ENCODE measurements at places on chromosomes 7 and 10. TPM values are rescaled to one million over a fixed set of nuclear protein-coding genes. Genes with fewer than 3 reads are reported as not detected.

DNA sequence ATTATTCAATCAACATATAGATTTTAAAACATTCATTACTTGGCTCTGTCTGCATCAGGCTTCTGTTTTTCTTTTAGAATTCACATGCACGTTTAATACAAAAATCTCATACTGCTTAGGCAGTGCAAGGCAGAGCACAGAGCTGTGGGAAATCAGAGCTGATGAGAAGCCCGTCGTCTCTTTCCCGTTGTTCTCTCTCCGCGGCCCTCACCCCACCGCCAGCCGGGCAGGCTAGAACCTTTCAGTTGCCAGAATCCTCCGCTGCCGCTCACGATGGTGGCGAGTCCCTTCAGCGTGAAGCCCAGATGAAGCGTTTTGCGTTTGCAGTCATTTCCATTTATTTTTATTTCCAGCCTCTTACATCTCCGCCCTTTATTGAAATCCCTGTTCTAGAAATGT, 648.2 kb downstream of the SDK1 start:
- no peak for DNase-seq

GRCh38 chr10:124641282-124642087, 102.7 kb downstream of the FAM53B start:
- no peak for DNase-seq

GRCh38 chr7:150959739-150960734, 18.1 kb downstream of the KCNH2 start:
- no peak for DNase-seq

DNA sequence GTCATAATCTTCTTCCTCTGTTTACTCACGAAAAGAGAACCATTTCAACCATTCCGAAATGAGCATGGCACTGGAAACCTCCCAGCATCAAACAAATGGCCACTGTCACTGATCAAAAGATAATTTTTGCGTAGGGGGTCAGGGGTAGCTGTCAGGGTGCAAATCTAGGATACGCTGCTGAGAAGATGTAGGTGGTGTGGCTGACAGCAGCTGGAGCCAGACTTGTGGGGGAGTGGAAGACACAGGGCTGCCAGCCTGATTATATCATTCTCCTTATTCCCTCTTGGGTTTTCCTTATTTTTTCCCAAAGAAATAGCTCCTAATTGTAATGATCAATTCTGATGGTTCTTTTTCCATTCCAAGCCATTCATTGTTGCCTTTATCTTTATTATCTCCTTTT, 266.1 kb downstream of the SORCS1 start:
- DNase-seq, result no peak

DNA sequence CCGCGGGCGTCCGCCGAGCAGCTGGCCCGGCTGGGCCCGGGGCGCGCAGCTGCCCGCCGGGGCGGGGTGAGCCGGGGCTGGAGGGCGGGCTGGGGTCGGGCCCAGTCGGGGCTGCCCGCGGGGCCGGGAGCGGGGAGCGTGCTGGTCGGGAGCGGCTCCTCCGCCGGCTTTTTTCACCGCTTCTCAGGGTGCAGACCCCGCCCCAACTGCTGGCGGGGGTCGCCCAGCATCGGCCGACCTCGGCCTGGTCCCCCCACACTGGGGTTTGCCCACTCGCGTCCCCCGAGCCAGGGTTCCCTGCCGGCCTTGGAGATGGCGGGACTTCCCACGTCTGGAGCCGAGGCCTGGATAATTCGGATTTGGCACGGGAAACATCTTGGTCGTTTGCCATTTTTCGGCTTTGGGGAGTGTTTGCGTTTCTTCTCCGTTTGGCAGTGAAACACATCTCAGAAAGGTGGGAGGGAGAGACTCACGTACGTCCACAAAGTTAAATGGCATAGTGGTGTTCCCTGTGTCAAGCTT, 432 bp downstream of the TMEM248 start:
- DNase-seq, result peak; percentile 16

Gene GPR37
- polyA plus RNA-seq, result 1.7 TPM

Gene NDUFB8
- 203 TPM for polyA plus RNA-seq

Gene PLCE1
- 40.0 TPM for polyA plus RNA-seq

Gene TMEM229A
- polyA plus RNA-seq, result 0.14 TPM

Gene PODXL
- polyA plus RNA-seq, result 721 TPM

Gene JAKMIP3
- 0.17 TPM for polyA plus RNA-seq

Measured in left renal cortex interstitium (tissue), 4 donors.